IMR-90 (cell line): ENCODE measurements at places on chromosomes 4 and X. TPM values are rescaled to one million over a fixed set of nuclear protein-coding genes. Genes with fewer than 3 reads are reported as not detected.
A peak's percentile ranks its signal among the peaks of the same experiment; 100 is the strongest.

Gene FANCB
- total RNA-seq: 7.7 and 14.4 TPM in 2 replicates

GRCh38 chrX:9500584-9500983, 35.7 kb downstream of the TBL1X start:
- DNase-seq: no peak

Gene GPR50
- not detected in 2 replicates for total RNA-seq

DNA sequence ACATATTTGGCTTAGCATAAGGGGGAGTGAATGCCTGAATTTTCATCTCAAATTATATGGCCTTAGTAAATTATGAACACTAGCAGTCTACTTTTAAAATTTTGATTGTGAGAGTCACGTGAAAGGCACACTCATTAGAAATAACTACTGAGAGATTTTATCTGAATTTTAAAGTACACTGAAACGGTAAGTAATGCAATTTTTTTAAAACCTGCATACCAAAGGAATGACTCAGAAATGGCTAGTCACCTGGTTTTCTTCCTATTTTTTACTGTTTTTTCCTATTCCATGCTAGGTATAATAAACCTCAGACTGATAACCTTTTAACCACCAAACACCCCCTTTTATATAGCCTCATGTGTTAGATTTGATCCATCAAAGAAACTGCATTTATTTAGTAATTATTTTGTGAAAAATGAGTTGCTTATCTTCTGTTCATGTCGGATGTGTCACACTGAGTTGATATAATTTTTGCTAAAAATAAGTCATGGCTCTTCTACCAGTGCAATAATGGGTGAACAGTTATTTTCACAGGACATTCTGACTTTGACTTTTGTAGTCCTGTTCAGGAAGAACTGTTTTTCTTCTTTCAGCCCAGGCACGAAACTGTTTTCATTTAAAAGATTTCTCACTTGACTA, 40.4 kb downstream of the CPEB2 start:
- DNase-seq: no peak

DNA sequence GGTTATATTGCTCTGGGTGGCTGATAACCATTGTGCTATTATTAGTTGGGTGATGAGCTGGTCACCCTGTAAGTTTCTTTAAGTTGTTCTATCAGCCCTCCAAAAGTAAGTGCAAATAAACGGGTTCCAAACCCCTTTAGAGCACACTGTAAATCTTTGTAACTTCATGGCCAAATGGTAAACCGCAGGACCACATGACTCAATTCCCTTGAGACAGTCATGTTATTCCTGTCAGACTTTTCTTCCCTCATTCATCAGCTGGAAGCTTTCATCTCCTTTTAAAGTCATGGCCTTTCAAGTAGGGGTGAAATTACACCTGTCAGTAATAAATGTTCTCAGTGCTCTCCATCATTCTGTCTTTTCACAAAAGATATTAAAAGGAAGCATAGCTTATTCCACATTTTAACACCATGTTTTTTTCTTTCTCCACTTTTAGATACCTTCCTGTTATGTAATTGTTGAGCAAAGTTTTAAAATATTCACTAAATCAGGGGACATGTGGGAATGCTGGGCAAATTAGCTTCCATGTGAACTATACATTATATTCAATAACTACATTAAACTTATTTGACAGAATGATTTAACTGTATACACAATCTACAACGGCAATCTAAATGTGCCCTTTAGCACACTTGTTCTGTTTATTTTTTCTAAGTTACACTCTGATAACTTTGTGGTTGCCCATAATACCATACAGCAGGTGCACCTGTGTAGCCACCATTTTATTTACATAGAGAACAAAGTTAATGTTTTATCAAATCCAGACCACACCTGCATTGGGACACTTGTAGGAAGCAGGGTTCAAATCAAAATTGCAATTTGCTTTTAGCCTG, 275.5 kb downstream of the CFAP299 start:
- DNase-seq: peak; percentile 67
